ENCODE measurements at places on chromosomes 1 and 21. TPM values are rescaled to one million over a fixed set of nuclear protein-coding genes. Genes with fewer than 3 reads are reported as not detected.

- no peaks in the 10 kb centered on the region for H3K36me3 ChIP-seq
- DNase-seq = peak; percentile 88
- H3K27me3 ChIP-seq = no peaks in the 10 kb centered on the region
- no peak overlapping the region for H3K27ac ChIP-seq
Observed at GRCh38 chr21:33894736-33895288, 20.8 kb downstream of the ATP5PO start.

- no peak for DNase-seq
- H3K27ac ChIP-seq = no peak overlapping the region
- H3K36me3 ChIP-seq = no peaks in the 10 kb centered on the region
- H3K27me3 ChIP-seq = no peaks in the 10 kb centered on the region
- H3K4me3 ChIP-seq = no peak overlapping the region
Observed at GRCh38 chr1:1937061-1937460, 18.0 kb upstream of the TMEM52 start.

DNA sequence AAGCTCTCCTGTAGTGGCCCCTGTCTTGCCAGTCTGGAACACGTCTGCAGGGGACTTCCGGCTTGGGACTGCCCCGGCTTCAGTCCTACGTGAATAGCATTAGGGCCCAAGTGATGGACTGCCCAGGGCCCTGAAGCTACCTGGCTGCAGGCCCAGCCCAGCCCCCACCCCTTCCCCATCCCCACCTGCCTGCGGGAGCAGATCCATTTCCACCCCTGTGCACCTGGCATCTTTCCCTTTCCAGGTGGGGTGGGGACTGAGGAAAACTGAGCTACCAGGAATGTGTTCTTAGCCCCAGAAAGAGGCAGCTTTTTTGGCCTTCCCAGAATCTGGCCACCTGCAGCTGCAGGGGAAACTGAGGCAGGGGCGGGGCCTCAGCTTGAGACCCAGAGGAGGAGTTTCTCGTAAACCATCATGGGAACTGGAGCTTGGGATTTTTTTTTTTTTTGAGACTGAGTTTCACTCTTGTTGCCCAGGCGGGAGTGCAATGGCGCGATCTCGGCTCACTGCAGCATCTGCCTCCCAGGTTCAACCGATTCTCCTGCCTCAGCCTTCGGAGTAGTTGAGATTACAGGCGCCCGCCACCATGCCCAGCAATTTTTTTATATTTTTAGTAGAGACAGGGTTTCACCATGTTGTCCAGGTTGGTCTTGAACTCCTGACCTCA lies 3.2 kb downstream of the EDN2 start:
- no peak overlapping the region for H3K4me3 ChIP-seq
- H3K27ac ChIP-seq = peak overlapping the region; percentile 74
- H3K4me1 ChIP-seq = peaks cover 72% of the 10 kb centered on the region
- DNase-seq = no peak
- no peaks in the 10 kb centered on the region for H3K36me3 ChIP-seq

DNA sequence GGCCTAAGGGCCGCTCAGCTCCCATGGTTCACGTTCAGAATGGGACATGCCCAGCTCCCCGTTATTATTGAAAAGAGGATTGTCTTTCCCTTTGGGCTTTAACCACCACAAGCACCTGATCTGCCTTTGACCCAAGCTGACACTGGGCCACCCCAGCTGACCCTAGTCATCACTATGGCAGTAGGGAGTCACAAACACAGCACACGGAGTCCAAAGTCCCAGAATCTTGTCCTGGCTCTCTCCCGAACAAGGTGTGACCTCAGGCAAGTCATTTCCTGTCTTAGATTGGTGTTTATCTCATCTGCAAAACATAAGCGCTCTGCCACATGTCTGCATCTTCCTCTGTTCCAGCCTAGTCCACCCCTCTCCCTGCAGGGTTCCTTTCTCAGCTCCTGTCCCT lies 31.5 kb downstream of the IGFN1 start:
- DNase-seq = no peak
- no peaks in the 10 kb centered on the region for H3K4me1 ChIP-seq
- no peak overlapping the region for H3K27ac ChIP-seq
- H3K4me3 ChIP-seq = no peak overlapping the region
- no peaks in the 10 kb centered on the region for H3K27me3 ChIP-seq
- no peaks in the 10 kb centered on the region for H3K36me3 ChIP-seq

- H3K4me1 ChIP-seq = peaks cover 25% of the 10 kb centered on the region
- peak overlapping the region; percentile 81 for H3K4me3 ChIP-seq
- H3K27me3 ChIP-seq = no peaks in the 10 kb centered on the region
- peak overlapping the region; percentile 46 for H3K27ac ChIP-seq
- DNase-seq = no peak
Observed at GRCh38 chr1:17011092-17011438, 663 bp downstream of the ATP13A2 start.

DNA sequence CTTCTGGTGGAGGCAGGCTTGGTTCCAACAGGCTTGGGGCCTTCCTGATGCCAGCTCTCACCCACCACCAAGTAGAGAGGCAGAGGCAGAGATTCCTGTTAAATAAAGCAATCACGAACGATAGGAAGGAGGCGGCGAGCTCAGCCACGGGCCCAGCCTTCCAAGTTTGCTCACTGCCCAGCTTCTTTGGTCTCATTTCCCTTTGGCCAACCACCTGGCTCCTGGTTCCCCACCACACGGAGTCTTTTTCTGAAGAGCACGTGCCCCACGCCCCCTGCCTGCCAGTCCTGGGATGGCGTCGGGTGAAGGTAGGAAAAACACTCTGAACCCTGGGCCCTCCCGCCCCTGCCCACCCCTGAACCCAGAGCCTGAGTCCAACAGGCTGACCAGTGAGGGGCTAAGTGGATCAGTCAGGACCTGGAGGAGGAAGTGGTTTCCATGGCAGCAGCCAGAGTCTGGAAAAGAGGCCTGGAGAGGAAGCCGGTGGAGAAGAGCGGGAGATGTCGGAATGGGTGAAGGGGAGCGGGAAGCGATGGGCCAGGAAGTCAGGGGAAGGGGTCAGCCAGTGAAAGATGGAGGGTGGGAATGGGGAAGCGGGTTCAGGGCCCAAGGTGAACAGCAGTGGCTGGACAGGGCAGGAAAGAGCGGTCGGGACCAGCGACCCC lies 158.2 kb upstream of the KLHDC7A start:
- no peaks in the 10 kb centered on the region for H3K36me3 ChIP-seq
- no peak overlapping the region for H3K27ac ChIP-seq
- H3K4me1 ChIP-seq = peaks cover 15% of the 10 kb centered on the region
- DNase-seq = no peak
- no peaks in the 10 kb centered on the region for H3K27me3 ChIP-seq

LPAR3 gene
- not detected for total RNA-seq

OR2L3 gene
- total RNA-seq = not detected

All from sigmoid colon (tissue), 7 donors.